ENCODE measurements at places on chromosomes 3 and 15.

DNA sequence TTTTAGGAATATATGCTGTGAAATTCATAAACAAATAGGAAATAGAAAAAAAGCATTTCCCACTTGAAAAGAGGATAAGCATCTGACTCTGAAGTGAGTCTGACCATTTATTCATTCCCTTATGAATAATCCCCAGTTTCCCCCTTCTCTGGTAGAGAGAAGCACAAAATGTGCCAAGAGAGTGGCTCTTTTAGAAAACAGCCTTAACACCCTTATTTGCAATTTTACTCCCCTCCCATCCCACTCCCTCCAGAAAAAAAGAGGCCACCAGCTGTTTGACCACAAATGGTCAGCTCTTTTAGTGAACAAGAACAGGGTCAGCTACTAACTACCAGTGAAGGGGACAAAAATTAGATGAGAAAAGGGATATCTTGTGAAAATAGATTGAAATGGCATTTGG is 184.5 kb upstream of the ADAMTS9 start:
- DNase-seq, result no peak

DNA sequence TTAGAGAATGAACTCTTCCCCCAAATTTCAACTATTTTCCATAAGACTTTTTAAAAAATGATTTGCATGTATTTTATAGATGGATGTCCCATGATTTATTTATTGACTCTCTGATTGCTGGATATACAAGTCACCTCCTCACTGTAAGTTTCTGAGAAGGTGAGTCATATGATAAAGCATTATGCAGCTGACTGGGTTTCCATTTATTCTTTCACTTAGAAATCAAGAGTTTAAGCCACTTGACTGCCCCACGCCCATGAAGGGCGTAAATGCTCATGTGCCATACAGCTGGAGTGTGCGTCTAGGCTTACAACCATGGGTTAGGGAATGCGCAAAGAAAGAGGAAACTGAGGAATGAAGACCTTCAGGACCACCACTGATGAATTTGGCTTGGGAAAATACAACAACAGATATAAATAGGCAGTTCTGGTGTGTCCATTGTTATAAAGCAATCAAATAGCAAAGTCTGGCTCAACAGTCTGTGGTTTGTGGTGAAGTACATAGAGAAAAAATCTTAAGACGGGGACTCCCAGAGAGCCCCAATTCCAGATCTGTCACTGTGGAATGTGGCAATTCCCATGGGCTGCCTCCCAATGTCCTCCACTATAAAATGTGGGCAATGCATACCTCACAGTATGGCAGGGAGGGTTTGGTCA is 20.3 kb downstream of the SLCO2A1 start:
- no peak for DNase-seq

DNA sequence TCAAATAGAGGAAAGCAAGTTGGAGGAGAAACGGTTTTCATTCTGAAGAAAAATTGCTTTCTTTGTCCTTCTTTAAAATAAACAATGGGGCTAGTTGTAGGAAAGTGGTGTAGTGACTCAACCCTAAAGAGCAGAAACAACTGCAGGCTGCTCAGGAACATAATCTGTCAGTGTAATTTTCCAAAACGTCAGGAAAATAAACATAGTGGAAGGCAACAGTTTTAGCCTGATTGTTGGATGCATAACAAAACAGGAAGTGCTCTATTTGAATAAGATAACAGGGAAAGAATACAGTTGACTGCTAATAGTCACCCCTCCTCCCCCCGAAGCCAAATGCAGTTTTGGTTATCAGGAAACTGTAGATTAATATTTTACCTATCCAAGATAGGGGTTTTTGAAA is 167.6 kb downstream of the ECT2 start:
- DNase-seq, result no peak

- DNase-seq, result no peak
Observed at GRCh38 chr3:53919741-53920140, 28.1 kb upstream of the SELENOK start.

GRCh38 chr15:36775209-36775608 is 195.8 kb downstream of the CDIN1 start:
- DNase-seq, result no peak

DNA sequence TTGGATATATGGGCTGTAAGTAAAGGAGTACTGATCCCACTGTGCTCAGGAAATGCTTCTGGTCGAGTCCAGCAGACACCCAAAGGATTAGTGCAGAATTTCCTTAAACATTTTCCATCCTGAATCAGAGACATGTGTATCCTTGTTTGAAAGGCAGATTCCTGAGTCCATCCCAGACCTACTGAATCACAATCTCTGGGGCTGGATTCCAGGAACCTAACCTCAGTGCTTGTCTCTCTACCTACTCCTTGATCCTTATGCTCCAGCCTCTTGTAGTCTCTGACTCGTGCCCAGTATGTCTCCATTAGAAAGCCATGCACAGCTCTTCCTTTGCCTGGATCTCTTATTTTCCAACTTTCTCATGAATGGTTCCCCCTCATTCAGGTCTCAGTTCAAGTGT is 585.8 kb downstream of the NLGN1 start:
- DNase-seq, result no peak

- peak; percentile 7 for DNase-seq
Observed at GRCh38 chr15:73010154-73011152, 41.8 kb upstream of the NEO1 start.

DNA sequence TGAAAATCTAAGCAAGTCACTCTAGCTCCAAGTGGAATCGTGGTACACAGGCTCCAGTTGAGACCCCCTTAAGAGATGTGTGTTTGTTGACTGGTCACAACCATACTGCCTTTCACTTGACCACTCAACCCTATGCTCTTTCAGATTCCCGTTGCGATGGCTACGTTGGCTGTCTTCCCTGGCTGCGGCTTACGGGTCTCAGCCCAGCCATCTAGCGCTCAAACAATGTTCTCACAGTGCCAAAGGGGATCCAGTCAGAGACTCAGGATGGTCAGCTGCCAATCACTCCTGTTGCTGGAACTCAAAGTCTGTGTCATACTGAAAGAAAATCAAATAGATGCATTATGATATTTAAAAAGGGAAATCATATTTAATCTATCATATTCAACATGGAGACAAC is 237.6 kb downstream of the ITPR1 start:
- DNase-seq, result no peak

DNA sequence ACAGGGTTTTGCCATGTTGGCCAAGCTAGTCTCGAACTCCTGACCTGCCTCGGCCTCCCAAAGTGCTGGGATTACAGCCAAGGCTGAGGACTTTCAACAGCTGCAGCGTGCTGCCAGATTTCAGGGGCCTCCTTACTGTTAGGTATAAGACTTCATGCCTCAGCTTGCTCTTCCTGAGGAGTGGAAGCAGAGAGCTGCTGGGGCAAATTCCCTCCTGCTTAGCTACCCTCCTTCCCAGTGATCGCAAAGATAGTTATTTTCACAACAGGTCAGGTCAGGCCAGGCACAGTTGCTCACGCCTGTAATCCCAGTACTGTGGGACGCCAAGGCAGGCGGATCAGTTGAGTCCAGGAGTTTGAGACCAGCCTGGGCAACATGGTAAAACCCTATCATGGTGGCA is 2.6 kb upstream of the CPNE9 start:
- no peak for DNase-seq

GRCh38 chr15:56428821-56429458 is 36.0 kb downstream of the MNS1 start:
- peak; percentile 23 for DNase-seq

- no peak for DNase-seq
Observed at GRCh38 chr3:8972639-8973038, 9.4 kb upstream of the RAD18 start.

GRCh38 chr15:70083418-70083817 is 14.3 kb downstream of the TLE3 start:
- DNase-seq, result no peak

GRCh38 chr15:71565631-71566160 is 244.7 kb upstream of the NR2E3 start:
- no peak for DNase-seq

DNA sequence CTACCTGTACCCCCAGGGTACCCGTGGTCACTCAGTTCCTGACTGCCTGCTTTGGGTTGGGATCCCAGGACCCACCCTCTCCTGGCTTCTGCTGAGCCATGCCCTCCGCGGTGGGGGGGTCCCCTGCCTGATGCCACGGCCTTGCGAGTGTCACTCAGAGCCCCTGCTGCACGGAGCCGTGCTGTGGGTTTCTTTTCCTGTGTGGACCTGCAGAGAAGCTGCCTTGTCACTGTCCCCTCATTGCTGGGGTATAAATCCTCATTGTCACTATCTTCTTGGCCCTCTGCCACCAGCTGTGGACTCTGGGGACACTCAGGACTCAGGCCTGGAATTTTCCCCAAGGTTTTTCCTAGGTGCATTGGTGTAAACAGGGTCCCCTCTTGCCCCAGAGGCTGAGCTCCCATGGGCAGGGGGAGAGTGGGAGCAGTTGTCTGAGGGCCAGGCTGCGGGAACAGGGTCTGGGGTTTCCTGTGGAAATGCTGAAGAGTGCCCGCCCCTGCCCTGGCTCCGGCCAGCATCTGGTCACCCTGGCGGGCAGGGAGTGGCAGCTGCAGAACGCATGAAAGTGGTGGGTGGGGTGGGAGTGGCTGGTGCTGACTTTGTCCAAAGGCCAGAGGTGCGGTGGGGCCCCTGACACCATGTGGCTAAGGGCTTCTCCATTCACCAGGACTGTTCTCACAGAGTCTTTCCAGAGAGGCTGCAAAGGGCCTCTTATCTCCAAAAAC is 191.7 kb downstream of the GOLGA6L6 start:
- no peak for DNase-seq
